Forelimb muscle (tissue), 1 donor: ENCODE measurements at places on chromosomes 3 and 15.

GRCh38 chr15:90617668-90618097 lies 88.0 kb downstream of the CRTC3 start:
- no peak for DNase-seq

- DNase-seq: no peak
Observed at GRCh38 chr3:107950417-107950816, 140.4 kb downstream of the CD47 start.

- no peak for DNase-seq
Observed at GRCh38 chr15:67140078-67140833, 74.9 kb downstream of the SMAD3 start.

DNA sequence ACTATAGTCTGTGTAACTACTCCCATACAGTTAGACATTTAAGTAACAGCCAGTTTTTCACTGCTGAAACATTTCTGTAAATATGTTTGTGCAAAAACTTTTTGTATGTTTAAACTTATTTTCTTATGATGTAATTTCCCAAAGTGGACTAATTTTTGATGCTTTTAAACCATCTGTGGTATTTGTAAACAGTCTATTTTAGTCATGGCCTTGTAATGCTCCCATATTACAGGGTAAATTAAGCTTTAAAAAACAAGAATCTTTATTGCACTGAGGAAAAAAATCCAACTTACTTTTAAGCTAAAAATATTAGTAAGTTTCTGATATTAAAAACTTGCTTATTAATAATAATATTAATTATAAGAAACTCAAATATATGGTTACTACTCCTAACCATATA lies 13.5 kb downstream of the CCDC14 start:
- DNase-seq: no peak

DNA sequence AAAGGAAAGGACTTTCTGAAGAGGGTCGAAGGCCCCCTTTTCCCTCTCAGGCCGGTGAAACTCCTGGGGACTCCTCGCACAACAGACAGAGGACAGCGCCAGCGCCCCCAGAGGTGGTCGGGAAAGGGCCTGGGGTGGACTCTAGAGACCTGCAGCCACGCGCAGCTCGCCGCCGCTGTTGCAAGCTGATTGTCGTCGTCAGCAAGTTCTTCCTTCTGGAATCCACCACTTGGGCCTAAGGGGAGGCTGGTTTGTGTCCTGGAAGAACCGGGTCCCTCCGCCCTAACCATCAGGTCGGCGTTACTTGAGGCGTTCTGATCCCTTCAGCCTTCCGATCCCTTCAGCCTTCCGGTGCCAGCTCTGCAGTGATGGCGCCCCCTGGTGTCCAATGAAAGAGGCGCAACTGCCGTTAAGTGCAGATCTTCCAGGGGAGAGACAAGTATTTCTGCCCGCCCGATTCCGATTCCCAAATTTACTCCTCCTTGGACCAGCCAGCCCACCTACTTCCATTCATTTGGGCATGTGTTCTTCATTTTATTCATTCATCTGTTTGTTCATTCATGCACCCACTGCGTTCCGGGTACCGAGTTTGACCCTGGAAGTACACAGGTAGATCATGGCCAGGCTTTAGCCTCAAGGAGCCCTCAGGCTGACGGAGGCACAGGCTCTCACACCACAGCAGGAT lies 77.2 kb upstream of the SLC6A11 start:
- peak; percentile 13 for DNase-seq

DNA sequence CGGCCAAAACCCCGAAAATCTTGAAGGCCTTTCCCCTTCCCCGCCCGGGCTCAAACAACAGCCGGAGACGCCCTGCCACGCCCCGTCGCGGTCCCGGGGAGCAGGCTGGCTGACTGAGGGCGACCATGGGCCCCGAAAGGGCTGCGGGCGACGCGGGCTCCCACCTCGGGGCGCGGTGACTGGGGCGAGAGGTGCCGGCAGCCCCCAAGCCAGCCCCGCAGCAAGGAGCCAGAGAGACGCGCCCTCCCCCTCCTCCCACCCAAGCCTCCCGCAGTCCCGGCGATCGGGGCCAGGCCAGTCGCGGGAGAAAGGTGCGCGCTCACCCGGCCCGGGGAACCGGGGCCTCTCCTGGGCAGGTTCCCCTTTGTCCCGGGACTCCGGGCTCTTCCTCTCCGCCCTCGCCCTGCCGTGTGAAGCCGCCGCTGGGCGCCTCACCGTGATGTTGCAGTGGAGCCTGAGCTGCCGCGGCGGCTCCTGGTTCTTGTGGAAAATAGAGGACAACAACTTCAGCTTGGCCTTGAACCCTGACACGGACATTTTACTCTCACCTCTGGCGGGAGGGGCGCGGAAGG lies 30.6 kb upstream of the ZSCAN2 start:
- DNase-seq: no peak

GRCh38 chr3:42067326-42067725 lies 23.8 kb upstream of the TRAK1 start:
- DNase-seq: peak; percentile 90

DNA sequence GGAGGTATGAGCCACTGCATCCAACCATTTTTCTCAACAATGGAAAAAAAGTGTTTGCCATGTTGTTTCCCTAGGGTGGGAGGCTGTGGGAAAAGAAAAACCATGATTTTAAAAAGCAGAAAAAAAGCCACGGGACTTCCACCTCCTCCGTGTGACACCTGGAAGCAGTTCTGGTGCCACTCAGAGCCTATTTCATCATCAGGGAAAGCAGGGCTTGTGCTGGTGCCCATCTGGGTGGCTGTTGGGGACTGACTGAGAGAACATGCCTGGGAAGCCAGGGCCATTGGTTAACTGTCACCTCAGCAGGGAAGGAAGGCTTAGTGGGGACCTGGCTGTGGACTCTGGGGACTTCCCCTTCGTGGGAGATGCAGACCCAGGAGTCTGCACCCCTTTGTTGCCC lies 7.3 kb downstream of the RNU5B-1 start:
- DNase-seq: no peak

DNA sequence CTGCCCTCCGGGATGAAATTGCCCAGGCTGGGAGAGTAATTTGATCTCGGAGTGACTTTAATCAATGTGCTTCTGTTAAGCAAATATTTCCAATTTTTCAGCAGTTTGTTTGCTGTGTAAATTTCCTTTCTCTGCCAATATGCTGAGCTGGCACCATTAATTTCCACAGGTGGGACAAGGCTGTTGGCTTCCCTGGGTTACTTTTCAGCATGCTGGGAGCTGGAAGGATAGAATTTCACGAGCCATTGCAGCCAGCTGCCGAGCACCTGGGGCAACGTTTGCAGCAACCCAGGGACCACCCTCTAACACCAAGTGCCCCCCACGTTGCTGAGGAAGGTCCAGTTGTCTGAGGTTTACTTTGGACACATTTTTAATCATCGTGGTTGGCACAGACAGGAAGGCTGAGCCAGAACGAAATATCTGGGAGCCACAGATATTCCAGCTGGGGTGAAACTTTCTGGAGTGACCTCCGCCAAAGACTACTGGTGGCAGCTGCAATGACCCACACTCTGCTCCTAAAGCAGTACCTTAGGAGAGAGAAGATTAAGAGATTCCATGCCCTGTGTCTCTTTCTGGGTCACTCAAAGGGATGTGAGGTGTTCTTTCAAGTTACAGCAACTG lies 293.3 kb upstream of the RGMA start:
- no peak for DNase-seq

DNA sequence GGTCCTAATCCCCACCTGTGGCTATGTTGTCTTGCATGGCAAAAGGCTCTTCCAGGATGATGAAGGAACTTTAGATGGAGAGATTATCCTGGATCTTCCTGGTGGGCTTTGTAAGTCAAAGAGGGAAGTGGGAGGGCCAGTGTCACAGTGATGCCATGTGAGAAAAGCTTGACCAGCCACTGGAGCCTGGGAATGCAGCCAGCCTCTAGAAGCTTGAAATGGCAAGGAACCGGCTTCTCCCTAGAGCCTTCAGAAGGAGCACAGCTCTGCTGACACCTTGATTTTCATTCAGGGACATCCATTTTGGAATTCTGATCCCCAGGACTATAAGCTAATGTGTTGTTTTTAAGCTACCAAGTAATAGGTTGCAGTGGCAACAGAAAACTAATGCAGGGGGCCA lies 58.3 kb downstream of the CLEC3B start:
- no peak for DNase-seq

DNA sequence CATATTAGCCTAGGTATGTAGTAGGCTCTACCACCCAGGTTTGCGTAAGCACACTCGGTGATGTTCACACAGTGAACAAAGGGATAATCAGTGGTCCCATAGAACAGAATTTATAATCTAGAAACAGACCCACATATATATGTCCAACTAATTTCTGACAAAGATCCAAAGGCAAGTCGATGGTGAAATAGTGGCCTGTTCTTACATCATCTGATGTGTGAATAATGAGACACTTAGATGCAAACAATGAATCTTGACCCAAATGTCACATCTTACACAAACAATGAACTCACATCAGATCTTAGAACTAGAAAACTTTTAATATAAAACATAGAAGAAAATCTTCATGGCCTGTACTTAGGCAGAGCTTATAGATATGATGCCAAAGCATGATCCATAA lies 17.6 kb upstream of the TM2D3 start:
- no peak for DNase-seq

DNA sequence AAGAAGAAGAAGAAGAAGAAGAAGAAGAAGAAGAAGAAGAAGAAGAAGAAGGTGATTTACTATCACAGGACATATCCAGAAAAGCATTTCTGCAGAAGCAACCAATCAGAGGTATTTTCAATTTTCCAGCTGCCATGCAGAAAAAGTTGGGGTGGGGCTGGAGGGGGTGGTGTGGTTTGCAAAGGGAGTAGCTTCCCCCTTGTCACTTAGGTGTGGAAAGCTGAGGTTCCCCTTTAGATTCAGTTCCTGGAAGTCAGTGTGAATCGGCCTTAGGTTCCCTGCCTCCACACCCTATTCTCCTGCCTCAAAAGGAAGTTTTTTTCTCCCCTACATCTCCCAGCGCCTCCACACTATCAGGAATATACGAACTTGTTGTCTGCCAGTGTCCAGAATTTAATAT lies 276.7 kb upstream of the ARRDC4 start:
- no peak for DNase-seq

GRCh38 chr3:113741620-113742019 lies 4.4 kb downstream of the NAA50 start:
- no peak for DNase-seq

GRCh38 chr3:4503050-4503449 lies 9.9 kb downstream of the ITPR1 start:
- no peak for DNase-seq

DNA sequence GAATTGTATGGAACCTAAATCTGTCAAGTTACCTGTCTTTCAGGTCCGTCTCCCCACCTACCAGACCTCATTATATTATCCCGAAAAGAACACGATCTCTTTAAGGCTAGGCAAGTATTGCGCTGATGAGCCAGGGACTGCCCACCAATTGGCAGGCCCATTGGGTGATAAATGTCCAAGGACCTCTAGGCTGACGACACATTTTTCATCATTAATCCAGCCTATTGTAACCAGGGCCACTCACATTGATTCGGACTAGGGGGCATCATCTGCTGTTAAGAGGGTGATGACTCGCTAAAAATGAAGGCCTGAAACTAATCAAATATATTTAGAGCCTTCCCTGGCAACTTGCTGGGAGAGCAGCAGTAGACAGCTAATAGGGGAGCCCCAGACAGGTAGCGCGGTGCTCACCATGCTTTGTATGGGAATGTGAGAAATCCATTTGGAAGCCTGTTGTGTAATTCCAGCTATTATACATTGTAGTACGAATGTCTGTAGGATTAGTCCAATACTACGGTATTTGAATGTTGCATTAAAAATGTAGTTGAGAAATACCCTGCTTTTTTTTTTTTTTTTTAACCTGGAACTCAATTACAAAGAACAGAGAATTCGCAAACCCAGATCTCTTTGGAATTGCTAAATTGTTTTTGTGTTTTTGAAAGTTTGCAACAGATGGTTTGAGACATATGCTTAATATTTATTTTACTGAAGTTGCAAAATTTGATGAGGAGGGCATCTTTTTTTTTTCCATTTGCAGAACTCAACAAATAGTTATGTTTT lies 156.1 kb downstream of the ROBO2 start:
- DNase-seq: no peak

GRCh38 chr3:184676927-184677326 lies 34.9 kb downstream of the MAGEF1 start:
- DNase-seq: no peak

DNA sequence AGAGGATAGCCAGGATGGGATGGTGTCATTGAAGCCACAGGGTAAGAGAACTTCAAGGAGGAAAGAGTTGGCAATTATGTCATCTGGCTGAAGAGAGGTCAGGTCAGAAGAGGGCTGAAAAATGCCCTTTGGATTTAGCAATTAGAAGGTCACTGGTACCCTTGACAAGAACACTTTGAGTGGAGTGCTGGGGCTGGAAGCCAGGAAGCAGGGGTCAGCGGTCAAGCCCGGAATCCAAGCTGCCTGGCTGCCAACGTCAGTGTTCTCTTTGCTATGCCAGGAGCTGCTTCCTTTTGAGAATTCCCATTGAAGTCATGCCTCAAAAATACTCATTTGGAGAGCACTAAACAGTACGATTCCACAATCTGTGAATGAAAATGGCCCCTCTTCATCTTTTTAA lies 386.5 kb downstream of the SHQ1 start:
- no peak for DNase-seq

- DNase-seq: no peak
Observed at GRCh38 chr15:98447069-98447468, 201.3 kb upstream of the IGF1R start.

DNA sequence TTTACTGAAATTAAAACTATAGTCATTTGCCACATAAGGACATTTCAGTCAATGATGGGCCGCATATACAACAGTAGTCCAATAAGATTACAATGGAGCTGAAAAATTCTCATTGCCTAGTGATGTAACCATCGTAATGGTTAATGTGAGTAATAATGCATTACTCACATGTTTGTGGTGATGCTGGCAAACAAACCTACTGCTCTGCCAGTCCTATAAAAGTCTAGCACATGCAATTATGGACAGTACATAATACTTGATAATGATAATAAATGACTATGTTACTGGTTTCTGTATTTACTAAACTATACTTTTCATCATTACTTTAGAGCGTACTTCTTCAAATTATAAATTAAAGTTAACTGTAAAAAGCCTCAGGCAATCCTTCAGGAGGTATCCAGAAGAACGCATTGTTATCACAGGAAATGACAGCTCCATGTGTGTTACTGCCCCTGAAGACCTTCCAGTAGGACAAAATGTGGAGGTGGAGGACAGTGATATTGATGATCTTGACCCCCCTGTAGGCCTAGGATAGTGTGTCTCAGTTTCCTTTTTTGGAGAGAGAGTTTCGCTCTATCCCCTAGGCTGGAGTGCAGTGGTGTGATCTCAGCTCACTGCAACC lies 102.7 kb downstream of the ATP1B3 start:
- DNase-seq: no peak

- no peak for DNase-seq
Observed at GRCh38 chr15:100241572-100242482, 99.9 kb downstream of the ADAMTS17 start.

- DNase-seq: no peak
Observed at GRCh38 chr3:179606534-179607085, 2.0 kb downstream of the NDUFB5 start.
